Activated CD4-positive, alpha-beta T cell treated with anti-CD3 and anti-CD28 coated beads, Interleukin-2, amount 50 U/mL, for 4 hours (primary cell): ENCODE measurements at places on chromosomes 2 and 18.

DNA sequence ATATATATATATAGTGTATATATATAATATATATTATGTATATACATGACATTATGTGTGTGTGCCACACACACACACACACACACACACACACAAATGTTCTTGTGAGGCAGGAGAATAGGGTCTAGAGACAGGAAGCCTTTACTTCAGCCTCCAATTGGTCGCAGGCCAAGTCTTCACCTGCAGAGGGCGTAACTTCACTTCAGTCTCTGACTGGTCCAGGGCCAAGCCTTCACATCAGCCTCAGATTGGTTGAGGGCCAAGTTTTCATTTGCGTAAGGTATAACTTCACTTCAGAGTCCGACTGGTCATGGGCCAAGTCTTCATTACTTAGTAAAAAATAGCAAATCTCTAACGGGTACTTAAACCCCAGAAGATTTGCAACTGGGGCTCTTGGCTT is 13.2 kb upstream of the SS18 start:
- DNase-seq, result peak; percentile 32

DNA sequence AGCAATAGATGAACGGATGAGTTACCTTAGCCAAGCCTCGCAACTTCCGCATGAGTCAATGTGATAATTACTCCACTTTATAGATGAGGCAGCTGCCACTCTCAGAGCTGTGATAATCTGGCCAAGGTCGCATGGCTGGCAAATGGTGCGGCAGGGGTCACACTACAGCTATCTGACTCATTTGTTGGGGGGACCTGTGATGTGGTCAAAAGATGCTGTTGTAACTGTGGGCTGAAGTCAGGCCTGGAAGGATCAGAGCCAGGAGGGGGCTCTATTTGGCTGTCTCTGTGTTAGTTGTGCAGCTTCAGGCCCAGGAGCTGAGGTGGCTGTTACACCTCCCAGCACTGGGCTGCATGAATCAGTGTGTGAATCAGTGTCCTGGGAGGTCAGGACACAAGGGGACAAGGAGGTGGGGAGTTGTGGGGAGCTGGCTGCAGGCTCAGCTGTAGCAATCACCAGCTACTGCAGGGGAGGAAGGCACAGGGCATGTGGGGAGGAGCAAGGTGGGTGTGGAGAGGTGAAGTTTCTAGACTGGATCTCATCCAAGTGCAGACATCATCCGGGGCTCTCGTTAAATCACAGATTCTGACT is 33.1 kb downstream of the NGEF start:
- DNase-seq, result no peak

DNA sequence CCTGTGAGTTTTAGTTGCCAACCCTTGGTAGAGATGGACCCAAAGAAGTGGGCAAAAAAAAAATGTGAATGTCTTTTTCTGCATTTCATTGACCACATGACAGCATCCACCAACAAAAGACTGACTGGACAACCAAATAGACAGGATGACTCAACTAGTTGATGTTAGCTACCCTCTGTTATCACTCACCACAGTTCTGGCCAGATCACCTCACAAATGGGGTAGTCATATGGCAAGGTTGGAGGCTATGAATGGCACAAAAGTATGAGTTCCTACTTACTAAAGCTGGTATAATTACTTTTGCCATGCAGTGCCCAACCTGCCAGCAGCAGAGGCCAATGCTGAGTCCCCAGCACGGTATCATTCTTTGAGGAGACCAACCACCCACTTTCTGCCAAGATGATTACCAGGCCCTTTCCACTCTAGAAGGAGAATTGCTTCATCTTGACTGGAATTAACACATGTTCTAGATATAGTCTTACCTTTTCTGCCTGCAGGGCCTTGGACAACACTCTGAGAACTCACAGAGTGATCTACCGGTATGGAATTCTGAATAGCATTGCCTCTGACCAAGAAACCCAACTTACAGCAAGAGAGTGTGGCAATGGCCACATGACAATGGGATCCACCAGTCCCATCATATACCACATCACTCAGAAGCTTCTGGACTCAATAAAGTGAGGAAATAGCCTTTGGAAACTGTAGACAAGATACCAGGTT is 20.1 kb upstream of the TCF7L1 start:
- DNase-seq, result no peak

GRCh38 chr2:39938035-39938835 is 159.2 kb upstream of the THUMPD2 start:
- DNase-seq, result no peak

- no peak for DNase-seq
Measured at GRCh38 chr2:226030369-226030768, 630.9 kb downstream of the NYAP2 start.

- no peak for DNase-seq
Measured at GRCh38 chr2:67842375-67842959, 220.3 kb downstream of the C1D start.

DNA sequence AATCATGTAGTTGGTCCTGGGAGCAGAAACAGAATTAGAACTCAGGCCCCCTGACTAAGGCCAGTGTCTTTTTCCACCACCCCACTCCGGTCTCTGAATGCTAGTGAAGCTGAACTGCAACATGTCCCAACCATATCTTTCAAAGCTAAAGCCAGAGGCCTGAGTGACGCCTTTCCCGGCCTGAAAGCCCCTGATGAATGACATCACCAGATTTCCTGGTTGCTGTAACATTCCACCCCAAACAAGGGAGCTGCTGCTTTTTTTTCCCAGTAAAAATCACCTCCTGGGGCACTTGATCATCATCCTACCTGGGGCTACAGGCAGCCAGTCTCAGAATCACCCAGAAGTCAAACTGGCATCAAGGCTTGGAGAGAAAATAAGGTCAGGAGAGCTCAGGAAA is 162.7 kb downstream of the ARL4C start:
- no peak for DNase-seq

GRCh38 chr18:38545071-38545470 is 979.5 kb upstream of the CELF4 start:
- DNase-seq, result no peak

GRCh38 chr2:115610888-115611287 is 1168.4 kb downstream of the DPP10 start:
- no peak for DNase-seq

DNA sequence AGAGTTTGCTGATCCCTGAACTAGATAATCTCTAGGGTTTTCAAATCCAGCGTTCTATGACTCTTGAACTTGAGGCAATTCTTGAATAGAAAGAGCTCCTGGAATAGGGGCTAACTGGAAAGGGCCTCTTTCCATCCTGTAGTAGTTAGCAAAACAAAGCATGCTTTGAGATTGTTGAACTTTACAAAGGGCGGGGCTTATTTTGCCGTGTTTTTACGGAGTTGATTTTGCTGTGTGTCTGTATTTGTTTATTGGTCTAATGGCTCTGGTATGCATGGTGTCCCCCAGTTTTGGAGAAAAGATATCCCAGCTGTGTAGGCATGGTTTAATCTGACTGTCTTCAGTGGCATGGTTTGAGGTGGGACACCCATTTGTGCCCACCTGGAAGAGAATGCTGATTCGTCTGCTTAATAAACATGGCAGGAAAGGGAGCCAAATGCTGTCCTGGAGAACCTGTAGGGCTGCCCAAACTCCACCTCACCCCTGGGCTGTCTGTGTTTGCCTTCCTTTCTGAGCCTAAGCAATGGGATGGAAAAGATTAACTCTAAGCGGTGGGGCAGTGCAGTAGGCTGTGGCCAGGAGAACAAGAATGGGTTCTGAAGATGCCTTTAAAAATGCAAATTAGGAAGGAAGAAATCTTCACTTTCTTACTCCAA is 74.1 kb upstream of the FOSL2 start:
- no peak for DNase-seq

DNA sequence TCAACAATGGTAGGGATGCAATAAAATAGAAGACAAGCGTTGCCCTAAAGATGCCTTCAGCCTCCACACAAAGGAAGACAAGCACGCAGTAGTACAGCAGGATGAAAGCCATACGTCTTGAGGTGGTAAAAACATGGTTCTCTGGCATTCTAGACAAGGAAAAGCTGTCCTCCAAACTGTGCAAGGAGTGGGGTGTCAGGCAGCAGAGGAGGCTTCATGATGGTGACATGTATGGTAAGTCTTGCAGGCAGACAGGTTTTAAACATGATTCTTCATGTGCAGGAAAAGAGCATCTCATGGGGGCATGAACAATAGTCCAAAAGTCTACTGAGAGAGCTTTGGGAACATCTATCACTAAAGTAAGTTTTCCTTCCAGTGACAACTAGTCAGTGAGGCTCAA is 241.8 kb downstream of the STK39 start:
- no peak for DNase-seq

GRCh38 chr2:112912403-112912802 is 1.4 kb downstream of the IL37 start:
- DNase-seq, result no peak

DNA sequence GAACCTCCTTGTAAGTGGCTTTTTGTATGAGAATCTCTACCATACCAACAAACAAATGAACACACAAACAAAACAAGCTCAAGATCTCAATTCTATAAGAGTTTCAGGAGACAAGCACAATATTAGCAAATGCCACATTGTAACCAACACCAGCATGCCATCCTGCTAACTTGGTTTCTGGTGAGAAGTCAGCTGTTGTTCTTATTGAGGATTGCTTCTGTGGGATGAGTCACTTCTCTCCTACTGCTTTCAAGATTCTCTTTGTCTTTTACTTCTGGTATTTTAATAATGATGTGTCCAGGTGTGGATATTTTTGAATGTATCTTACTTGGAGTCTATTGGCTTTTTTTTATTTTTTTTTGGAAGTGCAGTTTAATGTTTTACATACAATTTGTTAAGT is 131.7 kb downstream of the BCL2L11 start:
- DNase-seq, result no peak

GRCh38 chr2:144128130-144128746 is 391.7 kb downstream of the ZEB2 start:
- DNase-seq, result no peak

DNA sequence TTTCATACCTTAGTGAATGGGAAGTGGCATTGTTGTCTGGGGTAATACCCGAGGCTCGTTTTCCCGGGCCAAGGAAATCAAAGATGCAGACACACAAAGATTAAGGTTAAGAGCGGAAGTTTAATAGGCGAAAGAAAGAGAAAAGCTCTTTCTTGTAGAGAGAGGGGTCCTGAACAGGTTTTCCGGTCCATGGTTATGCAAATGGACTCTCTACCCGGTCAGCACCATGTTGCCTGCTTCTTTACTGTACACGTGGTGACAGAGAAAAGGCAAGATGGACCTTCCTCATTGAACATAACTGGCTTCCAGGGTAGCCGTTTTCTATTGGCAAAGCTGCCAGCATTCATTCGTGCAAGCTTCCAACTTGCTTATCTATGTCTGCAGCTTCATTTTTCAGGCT is 2063.5 kb downstream of the SUCLG1 start:
- no peak for DNase-seq
